ENCODE measurements at places on chromosomes 16 and 17.

GRCh38 chr17:44595216-44595775 lies 38.0 kb downstream of the FZD2 start:
- no peak for DNase-seq

DNA sequence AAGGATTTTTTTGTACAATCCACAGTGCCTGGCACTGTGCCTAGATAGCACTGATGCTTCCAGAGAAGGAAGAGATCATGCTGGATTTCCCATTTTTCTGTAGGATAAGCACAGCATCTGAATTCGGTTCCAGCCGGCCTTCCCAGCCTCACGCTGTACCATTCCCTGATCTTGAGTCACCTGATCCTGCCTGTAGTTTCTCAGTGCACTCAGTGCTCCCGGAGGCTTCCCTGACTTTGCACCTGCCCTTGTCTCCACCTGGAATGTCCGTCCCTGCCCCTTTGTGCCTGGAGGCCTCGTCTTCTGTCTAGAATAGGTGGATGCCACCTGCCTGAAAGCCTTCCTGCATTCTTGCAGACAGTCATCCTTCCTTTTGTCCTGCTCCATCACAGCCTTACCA lies 179.9 kb downstream of the CCDC182 start:
- DNase-seq = no peak

GRCh38 chr16:88017587-88018101 lies 66.4 kb downstream of the BANP start:
- no peak for DNase-seq

DNA sequence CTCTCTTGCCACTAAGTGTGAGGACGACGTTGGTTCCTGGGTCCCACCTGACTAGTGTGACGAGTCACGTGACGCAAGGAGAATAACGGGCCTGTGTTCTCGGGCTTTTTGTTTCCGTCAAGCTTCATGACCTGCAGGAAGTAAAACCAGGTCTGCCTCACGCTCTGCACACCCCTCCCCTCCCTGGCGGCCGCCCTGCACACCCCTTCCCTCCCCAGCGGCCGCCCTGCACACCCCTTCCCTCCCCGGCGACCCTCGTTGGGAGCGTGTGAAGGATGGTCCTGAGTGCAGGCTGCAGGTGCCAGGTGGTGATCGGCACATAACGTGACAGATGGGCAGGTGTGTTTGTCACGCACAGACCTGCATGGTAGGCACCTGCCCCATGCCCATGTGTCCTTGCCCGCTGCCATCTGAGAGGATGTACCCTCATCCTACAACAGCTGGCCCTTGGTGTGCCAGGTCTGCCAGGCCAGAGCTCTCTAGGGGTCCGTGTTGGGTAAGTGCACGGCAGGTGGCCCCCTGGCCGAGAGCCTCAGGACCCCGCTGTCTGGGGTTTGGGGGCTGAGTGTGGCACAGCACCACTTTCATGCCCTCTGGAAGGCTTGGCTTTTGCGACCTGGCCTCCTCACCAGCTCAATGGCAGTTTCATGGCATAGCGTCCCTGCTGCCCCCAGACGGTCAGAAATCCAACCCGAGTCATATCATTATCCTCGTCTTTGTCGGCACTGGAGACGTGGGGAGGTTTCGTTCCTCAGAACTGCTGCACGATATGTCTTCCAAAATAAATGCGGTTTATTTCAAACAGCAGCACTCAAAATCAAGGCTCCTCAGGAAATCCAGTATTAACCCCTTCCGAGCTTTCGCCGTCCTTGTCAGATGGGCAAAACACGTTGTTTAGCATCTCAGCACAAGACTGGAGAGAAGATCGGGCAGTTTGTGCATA lies 191.8 kb upstream of the CHMP6 start:
- no peak for DNase-seq

- DNase-seq = no peak
Measured at GRCh38 chr16:56506941-56507340, 12.9 kb downstream of the BBS2 start.
